ENCODE measurements at places on chromosomes 1 and 21.

DNA sequence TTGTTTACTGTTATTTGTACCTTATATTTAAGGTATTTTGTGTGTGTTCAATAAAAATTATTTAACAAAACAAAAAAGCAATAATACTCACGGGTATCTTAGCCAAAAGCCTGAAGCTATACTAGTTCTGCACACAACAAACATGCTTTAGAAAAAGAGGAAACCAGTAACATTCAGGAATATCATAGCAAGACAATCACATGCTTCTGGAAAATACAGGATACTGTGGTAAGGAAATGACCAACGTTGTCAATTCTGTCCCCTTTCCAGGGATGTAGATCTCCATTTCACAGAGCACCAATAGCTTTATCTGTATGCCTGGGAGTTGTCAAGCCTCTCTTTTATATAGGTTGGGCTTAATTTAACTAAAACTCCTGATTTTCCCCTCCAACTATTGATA is 288.4 kb downstream of the SMYD3 start:
- DNase-seq, result no peak

DNA sequence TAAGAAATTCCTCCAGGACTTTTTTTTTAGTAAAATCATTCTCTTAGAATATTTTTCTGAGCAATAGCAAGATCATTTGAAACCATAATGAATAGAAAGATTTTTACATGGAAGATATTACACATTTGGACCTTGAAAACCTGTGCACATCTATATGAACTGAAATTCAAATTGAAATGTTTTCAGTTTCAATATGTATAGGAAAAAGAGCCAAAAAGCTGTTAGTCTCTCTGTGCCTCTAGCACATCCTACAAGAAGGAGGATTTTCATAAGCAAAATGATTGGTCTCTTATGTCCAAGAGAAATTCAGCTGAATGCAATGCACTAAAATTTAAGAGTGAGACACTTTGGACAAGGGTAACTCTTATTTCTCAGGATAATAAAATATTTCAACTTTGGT is 8.2 kb downstream of the HMCN1 start:
- no peak for DNase-seq

GRCh38 chr1:19662313-19662712 is 2.4 kb upstream of the HTR6 start:
- DNase-seq, result no peak

DNA sequence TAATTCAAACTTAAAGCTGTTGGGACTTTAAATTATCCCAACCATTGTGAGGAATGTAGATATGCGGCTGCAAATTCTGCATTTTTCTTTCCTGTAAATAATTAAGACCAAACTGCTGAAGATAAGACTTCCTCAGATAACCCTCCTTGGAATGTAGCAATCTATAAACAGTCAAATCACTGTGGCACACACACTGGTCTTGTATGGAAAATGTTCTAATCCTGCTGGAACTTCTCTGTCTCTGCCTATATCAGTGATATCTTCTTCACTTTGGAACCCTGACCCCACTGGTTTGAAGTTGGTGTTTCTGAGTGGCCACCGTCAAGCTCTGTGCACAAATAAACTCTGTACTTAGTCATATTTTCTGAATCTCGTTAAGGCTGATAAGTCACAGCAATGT is 32.9 kb downstream of the HSF2BP start:
- no peak for DNase-seq
